Stimulated activated CD8-positive, alpha-beta memory T cell treated with anti-CD3 and anti-CD28 coated beads, Interleukin-7, amount 100 ng/mL, for 1 hour (primary cell): ENCODE measurements at places on chromosomes 6 and 20.

GRCh38 chr20:32858189-32858588 lies 534 bp upstream of the EFCAB8 start:
- no peak for DNase-seq

DNA sequence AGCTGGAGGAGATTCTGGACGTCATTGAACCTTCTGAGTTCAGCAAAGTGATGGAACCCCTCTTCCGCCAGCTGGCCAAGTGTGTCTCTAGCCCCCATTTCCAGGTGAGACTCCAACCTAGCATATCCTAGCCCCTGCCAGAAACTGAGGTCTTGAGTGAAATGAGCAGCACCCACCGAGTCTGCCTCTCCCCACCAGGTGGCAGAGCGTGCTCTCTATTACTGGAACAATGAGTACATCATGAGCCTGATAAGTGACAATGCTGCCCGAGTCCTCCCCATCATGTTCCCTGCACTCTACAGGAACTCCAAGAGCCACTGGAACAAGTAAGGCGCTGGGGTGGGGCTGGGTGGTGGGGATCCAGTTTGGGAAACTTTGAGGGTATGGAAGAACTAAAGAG lies 4.6 kb downstream of the MEA1 start:
- DNase-seq = no peak

DNA sequence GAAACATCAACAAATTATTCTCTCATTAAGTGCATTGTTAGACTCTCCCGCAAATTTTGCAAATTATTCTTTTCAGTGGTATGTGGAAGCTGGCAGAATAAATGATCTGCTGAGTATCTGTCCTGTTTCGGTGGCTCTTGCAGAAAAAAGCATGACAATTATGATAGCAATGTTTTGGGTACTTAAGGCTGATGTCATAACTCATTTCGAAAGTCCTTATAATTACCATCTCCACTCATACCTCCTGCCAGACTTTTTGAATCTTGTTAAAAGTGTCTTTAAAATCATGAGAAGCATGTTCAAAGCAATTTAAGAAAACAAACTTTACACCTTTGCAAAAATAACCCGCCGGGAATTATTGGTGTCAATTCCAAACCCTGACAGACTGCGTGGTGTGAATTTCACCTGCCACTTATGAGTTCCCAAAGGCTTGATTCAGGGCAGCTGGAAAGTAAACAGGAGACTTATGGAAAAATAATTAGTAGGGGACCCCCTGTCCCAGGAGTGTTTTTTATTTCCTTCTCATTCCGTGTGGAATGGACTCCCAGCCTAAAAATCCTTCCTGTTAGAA lies 87.6 kb upstream of the E2F3 start:
- no peak for DNase-seq

DNA sequence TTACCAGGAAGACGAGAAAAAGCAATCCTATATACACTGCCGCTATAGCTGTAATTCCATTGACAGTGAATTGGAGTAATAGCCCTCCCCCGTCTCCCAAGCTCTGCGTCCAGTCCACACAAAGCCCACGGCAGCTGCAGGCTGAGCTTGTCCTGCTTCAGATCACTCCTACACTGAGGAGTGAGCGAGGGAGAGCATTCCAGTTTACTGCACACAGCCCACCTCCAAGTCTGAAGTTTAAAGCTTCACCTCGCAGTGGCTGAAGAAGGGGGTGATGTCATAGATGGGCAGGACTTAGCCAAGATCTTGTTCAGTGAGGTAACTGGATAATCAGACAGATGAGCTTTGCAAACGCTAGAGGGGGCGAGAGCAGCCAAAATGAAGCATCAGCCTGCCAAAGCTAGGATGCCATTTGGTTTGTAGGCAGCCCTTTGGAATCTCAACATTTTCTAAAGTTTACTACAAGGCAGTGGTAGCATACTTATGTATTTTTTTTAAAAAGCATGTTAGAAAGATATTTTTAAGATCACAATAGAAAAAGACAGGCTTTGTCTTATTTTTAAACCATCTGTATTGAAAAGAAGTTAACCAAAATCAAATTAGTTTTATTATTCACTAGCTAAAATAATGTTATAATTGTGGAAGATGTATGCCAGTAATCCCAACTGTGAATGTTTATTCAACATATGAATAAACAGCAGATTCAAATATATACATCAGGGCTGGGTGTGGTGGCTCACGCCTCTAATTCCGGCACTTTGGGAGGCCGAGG lies at the start of gene FLRT3:
Gene FLRT3 (minus strand): TSS at position 213 of the 772 bp plus-strand sequence. CDS start 10,106 bp downstream, outside the sequence.
- no peak for DNase-seq

GRCh38 chr6:30263734-30264133 lies 50.5 kb upstream of the TRIM26 start:
- no peak for DNase-seq

DNA sequence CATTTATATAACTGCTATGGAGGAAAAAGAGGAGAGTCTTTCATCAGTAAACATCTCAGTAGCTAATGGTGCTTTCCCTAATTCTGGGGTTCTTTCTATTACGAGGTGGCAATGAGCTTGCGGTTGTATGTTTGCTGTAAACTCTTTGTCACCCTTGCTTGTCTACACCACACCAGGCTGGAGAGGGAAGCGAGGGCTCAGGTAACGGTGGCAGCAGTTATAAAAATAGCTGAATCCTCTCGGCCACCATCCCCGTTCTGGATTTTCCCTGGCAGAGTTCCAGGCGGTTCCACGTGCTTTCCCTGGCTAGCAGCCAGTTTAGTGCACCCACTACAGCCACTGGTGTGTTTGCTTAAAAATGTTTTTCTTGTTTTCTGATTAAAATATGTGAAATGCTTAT lies 39.0 kb downstream of the MAS1 start:
- no peak for DNase-seq
